Neuronal stem cell (in vitro differentiated cells): ENCODE measurements at places on chromosomes 13 and 19.

DNA sequence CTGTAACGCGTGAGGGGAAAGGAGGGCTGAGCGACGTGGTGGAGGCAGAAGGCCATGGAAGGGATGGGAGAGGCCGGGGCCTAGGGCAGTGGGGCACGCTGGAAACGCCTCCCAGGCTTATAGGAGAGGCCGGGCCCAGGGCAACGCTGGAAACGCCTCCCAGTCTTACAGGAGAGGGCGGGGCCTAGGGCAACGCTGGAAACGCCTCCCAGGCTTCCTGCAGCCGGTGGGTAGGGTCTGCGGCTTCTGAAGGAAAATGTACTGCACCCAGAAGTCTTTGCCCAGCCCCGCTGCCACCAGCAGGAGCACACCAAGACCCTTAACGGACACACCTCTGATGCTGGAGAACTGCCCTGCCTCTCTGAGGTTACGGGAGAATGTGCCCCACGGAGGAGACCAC is 9.1 kb downstream of the CACTIN start:
- no peak for DNase-seq

GRCh38 chr13:30391956-30392680 is 30.2 kb upstream of the UBE2L5 start:
- no peak for DNase-seq

- DNase-seq = no peak
Measured at GRCh38 chr13:91401920-91402319, 3.5 kb downstream of the GPC5 start.

- no peak for DNase-seq
Measured at GRCh38 chr13:113746143-113746525, 12.9 kb upstream of the TMEM255B start.

GRCh38 chr13:54647275-54647674 is 1618.7 kb downstream of the OLFM4 start:
- no peak for DNase-seq
